ENCODE measurements at places on chromosomes 4 and X. TPM values are rescaled to one million over a fixed set of nuclear protein-coding genes. Genes with fewer than 3 reads are reported as not detected.

GRCh38 chrX:114508756-114509155 lies 75.1 kb upstream of the HTR2C start:
- no peaks in the 10 kb centered on the region for H3K27me3 ChIP-seq
- no peak for DNase-seq
- no peak overlapping the region for H3K4me3 ChIP-seq
- no peak overlapping the region for H3K27ac ChIP-seq
- H3K36me3 ChIP-seq, result no peaks in the 10 kb centered on the region
- H3K4me1 ChIP-seq, result no peaks in the 10 kb centered on the region

GRCh38 chrX:108090491-108091263 lies 665 bp downstream of the PSMD10 start:
- H3K27me3 ChIP-seq, result no peaks in the 10 kb centered on the region
- no peak overlapping the region for H3K4me3 ChIP-seq
- DNase-seq, result no peak
- no peak overlapping the region for H3K27ac ChIP-seq

- H3K4me3 ChIP-seq, result no peak overlapping the region
- no peaks in the 10 kb centered on the region for H3K36me3 ChIP-seq
- H3K4me1 ChIP-seq, result peaks cover 5% of the 10 kb centered on the region
- peak overlapping the region; percentile 90 for H3K27ac ChIP-seq
Measured at GRCh38 chr4:103050736-103051436, 25.7 kb downstream of the SLC9B2 start.

- H3K4me1 ChIP-seq, result no peaks in the 10 kb centered on the region
- H3K27me3 ChIP-seq, result no peaks in the 10 kb centered on the region
- peaks cover 5% of the 10 kb centered on the region for H3K36me3 ChIP-seq
- H3K27ac ChIP-seq, result no peak overlapping the region
- no peak for DNase-seq
Measured at GRCh38 chr4:146288193-146288592, 73.9 kb downstream of the REELD1 start.

PPP2R2C gene
- not detected for total RNA-seq

GRCh38 chr4:146063143-146063542 lies 112.4 kb upstream of the LSM6 start:
- no peaks in the 10 kb centered on the region for H3K36me3 ChIP-seq
- no peak for DNase-seq
- peaks cover 3% of the 10 kb centered on the region for H3K4me1 ChIP-seq

ACSL1 gene
- total RNA-seq, result 13.3 TPM

DIPK2B gene
- total RNA-seq, result not detected

SUPT20HL1 gene
- not detected for total RNA-seq

GRCh38 chr4:165711436-165711835 lies 161.6 kb upstream of the TLL1 start:
- no peak for DNase-seq
- H3K27me3 ChIP-seq, result no peaks in the 10 kb centered on the region
- H3K36me3 ChIP-seq, result no peaks in the 10 kb centered on the region

DNA sequence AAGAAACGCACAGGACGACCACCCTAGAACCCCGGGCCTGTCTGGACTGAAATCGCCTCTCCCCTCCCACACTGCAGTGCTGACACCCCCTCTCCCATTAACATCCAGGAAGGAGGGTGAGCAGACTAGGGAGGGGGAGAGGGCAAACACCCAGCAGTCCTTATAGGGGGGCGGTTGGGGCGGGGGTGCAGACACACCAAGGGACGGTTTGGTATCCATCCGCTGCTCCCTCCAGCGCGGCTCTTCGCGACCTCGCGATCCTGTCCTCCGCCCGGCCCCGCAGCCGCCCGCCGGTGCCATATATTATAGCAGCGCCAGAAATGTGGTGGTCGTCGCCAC lies 411 bp upstream of the GPRASP1 start:
- H3K27ac ChIP-seq, result peak overlapping the region; percentile 95
- no peak for DNase-seq
- H3K36me3 ChIP-seq, result peaks cover 2% of the 10 kb centered on the region
- peak overlapping the region; percentile 99 for H3K4me3 ChIP-seq
- no peaks in the 10 kb centered on the region for H3K27me3 ChIP-seq
- H3K4me1 ChIP-seq, result peaks cover 10% of the 10 kb centered on the region
